Renal cortex interstitium (tissue), 15 donors: ENCODE measurements at places on chromosomes 11 and 22. TPM values are rescaled to one million over a fixed set of nuclear protein-coding genes. Genes with fewer than 3 reads are reported as not detected.

OR51B4 gene
- polyA plus RNA-seq, result not detected

DNA sequence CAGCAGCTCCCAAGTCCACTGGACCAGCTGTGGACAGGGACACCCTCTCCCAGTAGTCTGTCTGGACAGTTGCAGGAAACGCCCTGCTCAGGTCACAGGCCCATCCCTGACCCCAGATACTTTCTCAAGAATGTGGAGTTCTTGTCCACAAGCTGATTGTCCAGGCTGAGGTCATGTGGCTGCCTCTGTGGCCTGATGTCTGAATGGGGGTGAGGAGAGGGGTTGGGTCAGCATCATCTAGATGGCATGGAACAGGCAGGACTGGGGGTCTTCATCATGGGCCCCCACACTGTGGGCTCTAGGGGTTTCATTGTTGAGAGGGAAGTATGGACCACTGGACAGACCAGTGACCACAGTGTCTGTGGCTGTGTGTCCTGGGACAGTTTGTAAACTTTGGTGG is 1015.0 kb downstream of the TBC1D22A start:
- no peak for DNase-seq

TRIM6 gene
- 30.3 TPM for polyA plus RNA-seq

DNA sequence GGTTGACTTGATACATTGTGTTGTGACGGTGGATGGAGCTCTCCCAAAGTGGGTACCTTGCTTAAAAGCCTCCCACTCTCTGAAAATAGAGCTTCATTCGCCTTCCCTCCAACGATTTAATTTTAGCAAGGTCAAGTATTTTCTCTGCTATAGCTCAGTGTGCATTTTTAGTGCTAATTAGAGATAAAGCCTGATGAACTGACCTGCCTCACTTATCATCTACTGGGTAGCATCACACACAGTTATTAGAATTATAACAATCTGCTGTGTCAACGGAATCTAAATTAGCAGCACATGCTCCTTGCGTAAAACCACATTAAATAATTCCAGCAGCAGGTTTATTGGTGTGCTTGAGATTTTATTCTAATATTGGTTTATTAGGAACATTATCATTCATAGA is 701.7 kb downstream of the NELL1 start:
- no peak for DNase-seq

DNA sequence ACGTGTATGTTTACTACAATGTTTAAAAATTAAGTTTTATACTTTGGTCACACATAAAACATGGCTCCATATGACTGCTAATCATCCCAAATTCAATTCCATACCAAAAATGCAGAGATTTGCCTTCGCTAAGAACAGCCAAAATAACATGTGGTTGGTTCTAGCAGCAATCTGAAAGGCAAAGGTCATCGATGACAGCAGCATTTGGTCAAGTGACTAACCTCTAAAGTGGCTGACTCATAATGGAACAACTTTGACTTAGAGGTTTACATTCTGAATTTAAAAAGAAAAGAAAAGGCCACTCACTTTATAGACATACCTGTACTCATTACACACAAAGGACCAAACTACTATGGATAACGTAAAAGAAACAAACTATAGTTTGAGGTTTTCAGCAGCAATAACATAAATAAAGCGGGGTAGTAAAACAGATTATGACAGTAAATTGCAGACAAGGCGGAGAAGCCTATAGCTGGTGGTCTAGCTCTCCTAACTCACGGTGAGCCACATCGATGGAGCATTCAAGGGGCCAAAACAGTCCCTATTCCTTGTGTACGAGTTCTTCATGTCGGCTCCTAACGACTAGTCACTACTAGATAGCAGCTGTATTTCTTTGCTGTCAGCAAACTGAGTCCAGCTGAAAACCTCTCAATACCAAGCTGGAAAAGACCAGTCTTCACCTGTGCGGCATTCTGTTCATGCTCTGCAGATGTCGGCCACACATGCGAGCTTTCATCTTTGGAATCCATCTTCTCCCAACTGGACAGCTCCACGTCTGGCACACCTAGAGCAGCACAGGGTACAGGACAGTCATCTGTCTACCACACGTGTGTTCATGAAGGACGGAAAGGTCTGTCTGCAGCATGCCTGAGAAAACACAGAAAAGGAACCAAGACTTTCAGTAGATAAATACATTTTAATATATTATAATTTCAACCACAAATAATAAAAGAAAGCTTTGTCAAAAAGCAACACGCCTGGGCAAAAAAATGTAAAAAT is 42.1 kb downstream of the PRDM10 start:
- DNase-seq, result no peak

- DNase-seq, result no peak
Observed at GRCh38 chr22:25146307-25146706, 53.4 kb upstream of the CRYBB3 start.

- DNase-seq, result no peak
Observed at GRCh38 chr22:35230839-35231584, 26.3 kb upstream of the HMGXB4 start.

ASPHD2 gene
- 4.2 TPM for polyA plus RNA-seq

INPP5J gene
- polyA plus RNA-seq, result 4.1 TPM

DNA sequence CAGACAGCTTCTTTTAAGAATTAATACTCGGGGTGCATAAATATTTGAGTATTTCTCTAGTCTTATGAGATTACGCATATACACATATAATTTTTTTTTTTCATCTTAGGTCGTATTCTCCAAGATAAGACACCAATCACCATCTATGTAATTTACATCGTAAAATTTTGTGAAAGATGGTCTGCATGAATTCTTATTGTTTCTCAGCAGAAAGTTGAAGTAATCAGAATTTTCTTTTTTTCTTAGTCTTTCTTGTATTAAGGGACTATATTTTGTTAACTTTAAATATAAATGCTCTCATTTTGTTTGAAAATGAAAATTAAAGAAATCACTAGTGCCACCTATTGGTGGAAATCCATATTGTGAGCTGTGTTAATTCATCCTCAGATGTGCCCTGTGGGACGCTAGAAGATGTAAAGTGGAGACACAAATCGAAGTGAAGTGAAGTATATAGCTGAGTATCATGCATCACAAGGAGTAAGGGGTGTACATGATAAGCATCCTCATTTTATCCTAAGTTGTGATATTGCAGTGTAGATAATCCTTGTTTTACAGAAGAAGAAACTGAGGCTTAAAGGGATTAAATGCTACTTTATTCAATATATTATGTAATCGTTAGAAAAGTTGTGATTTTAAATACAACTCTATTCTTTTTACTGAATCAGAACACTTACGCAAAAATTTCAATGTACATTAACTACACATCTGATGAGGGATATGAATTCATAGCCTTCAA is 2084.3 kb downstream of the LRRC4C start:
- no peak for DNase-seq

DNA sequence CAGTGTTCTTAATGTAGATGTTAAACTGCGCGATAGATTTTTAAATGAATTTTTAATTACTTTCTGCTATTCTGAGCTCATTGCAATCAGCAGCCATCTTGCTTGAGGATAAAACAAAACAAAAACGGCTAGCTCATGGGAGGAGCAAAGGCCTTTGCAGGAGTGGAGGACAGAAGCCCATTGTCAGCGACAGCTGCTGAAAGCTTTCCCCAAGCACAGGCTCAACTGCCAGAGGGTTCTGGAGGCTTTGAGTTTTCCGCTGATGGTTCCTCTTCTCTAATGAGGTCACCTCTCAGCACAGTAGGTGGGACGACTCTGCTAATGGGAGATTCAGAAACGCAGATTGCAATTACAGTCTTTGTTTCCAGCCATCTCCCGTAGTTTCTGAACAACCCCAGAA is 167.1 kb upstream of the TTC12 start:
- DNase-seq, result no peak

- DNase-seq, result no peak
Observed at GRCh38 chr22:49349841-49350381, 477.8 kb downstream of the BRD1 start.

GRCh38 chr22:19523240-19524169 is 705 bp downstream of the CLDN5 start:
- no peak for DNase-seq

DNA sequence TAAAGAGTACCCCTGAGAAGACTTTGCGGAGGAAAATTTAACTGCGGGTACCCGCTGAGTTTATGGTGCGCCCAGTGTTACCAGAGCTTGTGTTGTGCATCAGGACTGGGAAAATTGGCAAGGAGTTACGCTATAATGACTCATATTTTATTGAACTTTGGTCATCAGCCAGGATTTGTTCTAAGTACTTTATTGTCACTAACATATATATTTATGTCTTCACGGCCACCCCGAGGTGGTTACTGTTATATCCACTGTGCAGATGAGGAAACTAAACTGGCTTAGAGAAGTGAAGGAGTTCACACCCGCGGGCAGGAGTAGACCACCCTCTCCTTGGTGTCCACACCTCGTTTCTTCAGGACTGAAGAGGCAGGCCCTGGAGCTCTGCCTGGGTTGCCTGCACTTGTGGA is 667 bp downstream of the ACCS start:
- no peak for DNase-seq

GRCh38 chr11:103547024-103547423 is 437.8 kb downstream of the DYNC2H1 start:
- DNase-seq, result no peak

SLC35E4 gene
- 2.0 TPM for polyA plus RNA-seq

EXPH5 gene
- polyA plus RNA-seq, result 3.0 TPM

GRCh38 chr11:72776844-72777754 is 16.7 kb downstream of the STARD10 start:
- DNase-seq, result no peak

GRCh38 chr22:28143241-28143865 is 224.3 kb upstream of the PITPNB start:
- no peak for DNase-seq

- no peak for DNase-seq
Observed at GRCh38 chr22:36253523-36254490, 874 bp downstream of the APOL1 start.

DNA sequence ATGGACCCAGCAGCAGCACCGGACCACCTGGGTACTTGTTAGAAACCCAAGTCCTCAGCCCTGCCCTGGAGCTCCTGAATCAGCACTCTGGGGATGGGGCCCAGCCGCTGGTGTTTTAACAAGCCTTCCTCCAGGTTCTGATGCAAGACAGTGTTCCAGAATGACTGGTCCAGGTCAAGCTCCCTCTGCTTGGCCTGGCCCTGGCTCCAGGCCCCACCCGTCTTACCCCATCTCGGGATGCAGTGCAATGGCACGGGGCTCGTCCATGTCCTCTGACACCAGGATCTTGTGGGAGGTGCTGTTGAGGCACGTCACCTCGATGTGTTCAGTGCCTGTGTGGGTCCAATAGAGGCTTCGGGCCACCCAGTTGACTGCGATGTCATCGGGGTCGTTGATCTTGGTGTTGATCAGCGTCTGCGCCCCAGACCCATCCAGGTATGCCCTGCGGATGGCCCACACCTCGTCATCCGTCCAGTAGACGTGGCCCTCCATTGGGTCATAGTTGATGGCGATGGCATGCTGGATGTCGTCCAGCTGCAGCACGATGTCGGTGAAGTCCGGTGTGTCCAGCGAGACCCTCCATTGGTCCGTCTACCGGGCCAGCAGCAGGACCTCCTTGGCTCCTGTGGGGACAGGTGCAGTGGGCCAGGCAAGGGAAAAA is 140.3 kb downstream of the CRYBB2 start:
- DNase-seq, result no peak

DNA sequence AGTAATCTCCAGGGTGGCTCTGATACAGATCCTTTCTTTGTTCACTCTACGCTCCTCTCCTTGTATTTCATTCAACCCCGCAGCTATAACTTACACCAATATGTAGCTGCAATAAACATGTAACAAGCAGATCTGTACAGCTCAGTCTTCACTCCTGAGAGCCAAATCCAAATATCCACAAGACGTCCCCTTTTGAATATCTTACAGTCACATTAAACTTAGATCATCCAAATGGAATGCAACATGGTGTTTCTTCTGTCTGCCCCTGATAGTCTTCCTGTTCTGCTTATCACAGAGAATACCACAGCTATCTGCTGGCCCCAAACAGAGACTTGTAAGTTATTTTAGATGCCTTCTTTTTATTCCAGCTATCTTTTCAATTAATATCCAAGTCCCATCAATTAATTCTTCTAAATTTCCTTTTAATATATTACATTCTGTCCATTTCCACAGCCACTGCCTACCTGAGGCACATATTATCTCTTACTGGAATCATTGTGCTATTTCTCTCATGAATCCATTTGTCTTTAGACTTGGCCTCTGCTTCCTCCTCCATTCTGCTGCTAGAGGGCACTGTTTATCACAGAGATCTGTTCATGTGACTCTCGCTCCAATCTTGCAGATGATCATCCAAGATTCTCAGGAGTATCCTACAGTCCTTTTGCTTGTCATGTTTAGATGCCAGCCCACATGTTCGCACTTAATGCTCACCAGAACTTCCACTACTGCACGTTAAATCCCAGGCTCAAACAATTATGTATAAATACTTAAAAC is 908.6 kb downstream of the NTM start:
- DNase-seq, result no peak

- no peak for DNase-seq
Observed at GRCh38 chr11:22828373-22828772, 1.2 kb downstream of the SVIP start.

- no peak for DNase-seq
Observed at GRCh38 chr22:44192816-44193534, 12.2 kb downstream of the PARVG start.

DNA sequence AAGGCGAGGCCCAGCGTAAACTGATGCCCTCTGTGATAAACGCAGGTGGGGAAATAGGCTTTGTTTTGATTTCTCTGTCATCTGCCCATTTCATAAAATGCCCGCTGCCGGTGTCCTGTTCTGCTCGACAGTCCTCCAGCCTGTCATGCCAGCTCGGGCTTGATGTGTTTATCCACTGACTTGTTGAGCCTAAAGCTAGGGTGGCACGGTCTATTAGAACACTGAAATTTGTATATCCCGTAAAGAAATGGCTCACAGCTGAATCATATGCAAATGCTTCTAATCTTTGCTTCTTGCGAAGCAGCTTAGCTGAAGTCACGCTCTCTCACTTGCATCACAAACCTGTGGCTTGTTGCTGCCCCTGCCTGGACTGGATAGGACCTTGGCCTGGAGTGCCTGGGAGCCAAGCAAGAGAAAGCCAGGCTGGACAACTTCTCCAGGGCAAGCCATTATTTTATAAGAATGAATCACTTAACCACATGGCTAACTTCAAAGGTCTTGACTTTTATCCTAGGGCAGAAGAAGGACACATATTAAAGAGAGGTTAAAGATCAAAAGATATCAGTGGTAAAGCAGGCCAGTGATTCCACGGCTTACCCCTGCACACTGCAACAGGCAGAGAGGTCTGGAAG is 33.1 kb downstream of the EHF start:
- DNase-seq, result no peak

C11orf16 gene
- polyA plus RNA-seq, result 0.47 TPM
